Endothelial cell (in vitro differentiated cells): ENCODE measurements at places on chromosomes 12 and 14. TPM values are rescaled to one million over a fixed set of nuclear protein-coding genes. Genes with fewer than 3 reads are reported as not detected.

Gene SPTB
- 0.08 TPM for total RNA-seq

GRCh38 chr12:59929110-59929509 lies 333.3 kb downstream of the SLC16A7 start:
- no peak for DNase-seq

Gene COX8C
- total RNA-seq = not detected

DNA sequence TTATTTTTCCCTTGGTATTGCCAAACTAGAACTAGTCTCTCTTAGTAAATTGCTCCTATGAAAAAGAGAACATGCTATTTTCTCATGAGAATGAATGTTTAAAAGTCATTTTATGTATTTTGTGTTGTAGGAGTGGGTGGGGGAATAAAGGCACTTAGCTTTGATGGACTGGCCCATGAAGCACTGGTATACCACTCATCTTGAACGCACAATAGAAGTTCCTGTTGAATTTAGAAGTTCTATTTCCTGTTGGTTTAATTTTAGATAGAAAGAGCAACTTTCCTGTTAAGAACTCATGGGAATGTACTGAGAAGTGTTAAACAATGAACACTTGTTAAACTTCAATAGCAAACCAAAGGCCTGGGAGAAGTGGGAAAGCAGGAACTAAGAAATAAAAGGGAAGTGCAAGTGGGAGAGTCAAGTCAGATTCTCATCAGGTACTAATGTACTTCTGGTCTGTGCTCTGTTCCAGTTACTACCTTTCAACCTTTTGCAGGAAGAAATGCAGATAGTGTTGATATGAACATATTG lies 23.1 kb downstream of the TTC6 start:
- no peak for DNase-seq

Gene DDN
- 0.10 TPM for total RNA-seq

GRCh38 chr12:63911341-63911740 lies 66.8 kb downstream of the SRGAP1 start:
- DNase-seq = no peak

DNA sequence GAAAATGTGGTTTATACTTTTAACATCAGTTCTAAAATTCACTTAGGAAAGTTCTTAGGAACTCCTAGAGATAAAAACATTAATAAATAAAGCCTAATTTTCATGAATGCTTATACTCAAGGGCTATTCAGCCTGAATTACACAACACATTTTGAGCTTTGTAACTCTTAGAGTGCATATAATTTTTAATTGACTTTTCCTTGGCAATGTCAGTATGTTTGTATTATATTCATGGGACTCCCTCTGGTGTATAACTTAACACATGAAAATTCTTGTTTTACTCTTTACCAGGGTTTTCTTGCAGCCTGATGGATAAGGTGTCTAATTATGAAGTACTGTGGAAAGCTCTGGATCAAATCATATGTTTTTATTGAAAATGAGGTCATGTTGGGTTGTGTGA lies 150.6 kb upstream of the HMGA2 start:
- DNase-seq = no peak

Gene RHEBL1
- 3.2 TPM for total RNA-seq

DNA sequence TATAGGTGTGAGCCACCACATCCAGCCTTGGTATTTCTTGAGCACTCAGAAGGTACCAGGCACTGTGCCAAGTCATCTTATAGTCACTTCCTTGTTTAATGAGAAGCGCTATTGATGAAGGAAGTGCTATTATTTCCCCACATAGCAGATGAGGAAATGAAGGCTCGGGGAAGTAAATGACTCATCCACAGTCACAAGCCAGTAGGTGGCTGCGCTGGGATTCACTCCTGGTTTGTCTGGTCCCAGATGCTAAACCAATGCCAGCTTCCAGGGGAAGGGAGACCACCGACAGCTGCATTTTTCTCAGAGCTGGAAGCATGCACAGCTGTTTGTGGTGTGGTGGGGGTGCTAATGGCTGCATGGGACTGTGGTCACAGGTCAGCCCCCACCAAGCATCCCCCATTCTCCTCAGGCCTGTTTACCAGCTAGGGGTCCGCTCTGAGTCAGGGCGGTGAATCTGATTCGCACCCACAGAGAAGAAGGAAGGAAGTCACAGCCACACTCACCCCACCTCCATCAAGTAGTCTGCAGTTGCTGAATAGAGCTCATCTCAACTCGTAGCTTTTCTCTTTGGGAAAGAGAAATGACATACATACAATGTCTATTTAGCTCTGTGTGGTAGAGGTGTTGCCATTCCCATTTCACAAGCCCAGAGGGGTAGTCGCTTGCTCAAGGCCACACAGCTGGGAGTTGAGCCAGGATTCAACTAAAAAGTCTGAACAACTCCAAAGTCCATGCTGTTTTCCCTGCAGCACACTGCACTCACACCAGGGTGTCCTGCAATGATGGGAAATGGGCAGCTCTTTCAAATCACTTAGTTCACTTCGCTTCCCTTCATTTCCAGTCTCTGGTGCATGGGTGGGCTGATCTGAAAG lies 6.3 kb upstream of the LTBP2 start:
- no peak for DNase-seq

Gene FZD10
- total RNA-seq = not detected

DNA sequence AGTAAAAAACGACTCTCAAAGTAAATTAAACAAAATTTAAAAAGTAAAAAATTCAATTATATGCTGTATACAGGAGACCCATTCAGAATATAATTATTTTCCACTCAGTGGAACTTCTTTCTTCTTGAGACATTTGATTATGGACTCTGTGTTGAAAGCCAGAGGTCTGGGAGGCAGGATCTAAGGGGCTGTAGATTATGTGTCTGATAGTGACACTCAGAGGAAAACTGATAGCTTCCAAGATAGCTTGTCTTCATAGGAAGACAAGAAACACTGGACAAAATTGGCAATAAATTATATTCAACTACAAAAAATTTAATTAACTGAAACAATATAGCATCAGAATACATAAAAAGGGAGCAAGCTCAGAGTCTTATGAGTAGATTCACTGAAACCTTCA lies 135.8 kb downstream of the KITLG start:
- no peak for DNase-seq

GRCh38 chr12:51639361-51639760 lies 48.3 kb downstream of the SCN8A start:
- DNase-seq = no peak

DNA sequence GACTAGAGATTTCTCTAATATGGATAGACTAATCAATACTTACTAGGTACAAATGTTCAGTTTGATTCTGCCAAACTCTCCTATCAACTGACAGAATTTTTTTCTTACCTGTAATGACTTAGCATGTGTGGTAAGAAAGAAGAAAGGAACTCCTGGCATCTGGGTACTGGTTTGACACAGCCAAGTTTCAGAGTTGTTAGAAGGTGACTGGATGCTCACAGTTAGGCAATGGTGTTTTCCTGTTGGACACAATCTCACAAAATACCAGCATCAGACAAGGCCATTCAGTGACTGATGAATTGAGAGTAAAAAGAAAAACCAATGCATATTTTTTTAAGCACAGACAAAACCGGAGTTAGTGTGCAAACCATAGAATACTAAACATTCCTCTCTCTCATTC lies 4.2 kb downstream of the MUCL1 start:
- no peak for DNase-seq

Gene GPR137C
- 3.3 TPM for total RNA-seq

- no peak for DNase-seq
These were observed 130.8 kb downstream of the TMX1 start for GRCh38 chr14:51370758-51371386.

- no peak for DNase-seq
These were observed 80.8 kb downstream of the LLPH start for GRCh38 chr12:66049538-66050282.

DNA sequence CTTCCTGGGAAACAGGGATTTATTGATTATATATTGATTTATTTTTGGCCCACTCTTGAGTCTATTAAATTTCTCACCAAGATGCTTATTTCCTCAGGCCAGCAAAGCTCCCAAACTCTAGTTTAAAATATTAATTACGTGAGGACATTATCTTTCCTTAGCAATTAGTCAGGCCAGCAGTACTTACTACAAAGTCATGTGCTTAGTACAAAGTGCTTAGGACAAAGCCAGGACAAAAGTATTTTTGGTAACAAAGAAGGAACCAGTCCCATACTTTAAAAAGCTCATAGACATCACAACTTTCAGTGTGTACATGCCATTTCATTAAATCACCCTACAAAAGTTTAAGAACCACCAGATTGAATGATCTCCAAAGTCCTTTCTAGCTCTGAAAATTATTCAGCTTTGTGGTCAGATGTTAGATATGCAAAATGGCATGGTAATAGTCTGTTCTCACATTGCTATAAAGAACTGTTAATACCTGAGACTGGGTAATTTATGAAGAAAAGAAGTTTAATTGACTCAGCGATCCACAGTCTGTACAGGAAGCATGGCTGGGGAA lies 94.7 kb upstream of the PWP1 start:
- no peak for DNase-seq

DNA sequence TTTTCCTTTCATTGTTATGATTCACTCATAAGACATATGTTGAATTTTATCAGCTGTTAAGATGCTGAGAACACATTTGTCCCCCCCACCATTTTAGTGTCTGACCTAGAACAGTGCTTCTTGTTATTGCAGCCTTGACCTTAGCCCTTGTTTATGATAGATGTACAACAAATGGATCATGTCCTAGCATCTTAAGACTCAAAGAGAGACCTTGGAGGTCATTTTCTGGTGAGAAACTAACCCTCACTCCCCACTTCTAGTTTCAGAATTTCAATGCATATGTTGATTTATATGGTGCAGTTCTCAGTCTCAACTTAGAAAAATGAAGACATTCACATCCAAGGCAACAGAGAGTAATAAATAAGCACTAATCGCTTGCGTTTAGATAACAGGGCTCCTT lies 391.2 kb downstream of the AEBP2 start:
- no peak for DNase-seq

DNA sequence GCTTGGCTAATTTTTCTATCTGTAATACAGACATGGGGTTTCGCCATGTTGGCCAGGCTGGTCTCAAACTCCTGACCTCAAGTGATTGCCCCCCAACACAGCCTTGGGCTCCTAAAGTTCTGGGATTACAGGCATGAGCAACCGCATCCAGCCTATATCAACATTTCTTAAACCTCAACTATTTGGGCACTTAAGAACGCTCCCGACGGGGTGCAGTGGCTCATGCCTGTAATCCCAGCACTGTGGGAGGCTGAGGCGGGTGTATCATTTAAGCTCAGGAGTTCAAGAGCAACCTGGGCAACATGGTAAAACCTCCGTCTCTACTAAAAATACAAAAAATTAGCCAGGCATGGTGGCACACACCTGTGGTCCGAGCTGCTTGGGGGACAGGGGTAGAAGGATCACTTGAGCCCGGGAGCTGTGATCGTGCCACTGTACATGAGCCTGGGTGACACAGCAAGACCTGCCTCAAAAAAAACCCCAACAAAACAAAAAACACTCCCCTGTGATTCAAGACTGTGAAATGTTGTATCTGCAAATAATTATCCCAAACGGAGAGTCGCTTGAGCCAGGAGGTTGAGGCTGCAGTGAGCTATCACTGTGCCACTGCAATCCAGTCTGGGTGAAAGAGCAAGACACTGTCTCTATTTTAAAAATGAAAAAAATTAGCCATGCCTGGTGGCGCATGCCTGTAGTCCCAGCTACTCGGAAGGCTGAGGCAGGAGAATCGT lies 21.5 kb downstream of the PPTC7 start:
- no peak for DNase-seq
